GM04503 (cell line): ENCODE measurements at places on chromosomes 13 and 19.

- no peak for DNase-seq
These were observed 70.7 kb upstream of the MYCBP2 start for GRCh38 chr13:77397636-77398035.

GRCh38 chr13:27637289-27637626, 15.6 kb downstream of the POLR1D start:
- no peak for DNase-seq

DNA sequence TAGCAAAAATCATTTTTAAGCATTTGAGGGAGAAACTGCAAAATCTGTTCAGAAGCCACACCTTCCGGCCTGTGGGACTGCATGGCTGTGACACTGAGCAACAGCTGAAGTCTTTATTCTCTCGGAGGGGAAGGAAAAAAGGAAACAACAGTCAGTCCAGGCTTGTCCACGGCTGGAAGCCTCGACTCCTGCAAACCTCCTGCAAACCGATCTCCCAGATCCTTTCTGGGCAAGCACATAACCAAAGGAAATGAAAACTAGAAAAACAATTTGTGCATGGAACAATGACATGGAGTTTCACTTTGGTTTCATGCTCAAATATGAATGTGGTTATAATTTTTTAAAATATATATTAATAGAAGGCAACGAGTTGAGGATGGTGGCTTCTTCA, 1.0 kb downstream of the COL4A1 start:
- no peak for DNase-seq

DNA sequence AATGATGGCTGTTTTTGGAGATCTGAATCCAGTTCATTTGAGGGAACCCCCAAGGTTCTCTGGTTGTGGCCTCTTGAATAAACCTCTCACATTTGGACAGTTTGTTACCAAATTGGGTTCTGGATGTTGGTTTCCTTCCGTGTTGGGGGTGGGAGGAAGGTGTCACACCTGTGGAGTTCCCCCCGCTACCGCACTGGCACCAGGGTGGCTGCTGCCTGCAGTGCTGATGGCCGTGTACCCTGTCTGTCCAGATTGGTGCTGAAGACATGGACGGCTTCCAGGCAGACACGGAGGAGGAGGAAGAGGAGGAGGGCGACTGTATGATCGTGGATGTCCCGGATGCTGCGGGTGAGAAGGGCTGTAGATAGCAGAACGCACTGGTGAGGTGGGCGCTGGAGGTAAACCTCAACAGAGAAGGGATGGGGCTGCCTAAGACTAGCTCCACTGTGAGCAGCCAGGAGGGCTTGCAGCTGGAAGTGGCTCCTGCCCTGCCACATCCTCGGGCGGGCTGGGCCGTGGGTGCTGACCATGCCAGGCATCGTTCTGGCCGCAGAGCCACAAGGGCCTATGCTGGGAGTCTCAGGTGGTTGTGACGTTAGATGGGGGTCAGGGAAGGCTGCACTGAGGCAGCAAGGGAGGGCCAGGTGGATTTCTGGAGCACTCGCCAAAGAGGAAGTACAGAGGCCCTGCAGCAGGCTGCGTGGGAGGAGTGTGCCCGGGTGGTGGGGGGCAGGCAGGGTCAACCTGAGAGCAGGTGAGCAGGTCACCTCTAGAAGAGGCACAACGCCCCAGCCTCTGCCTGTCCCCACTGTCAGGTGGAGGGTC, 15.4 kb downstream of the UBXN6 start:
- no peak for DNase-seq

GRCh38 chr19:14015524-14016035, 9.5 kb upstream of the RFX1 start:
- no peak for DNase-seq

DNA sequence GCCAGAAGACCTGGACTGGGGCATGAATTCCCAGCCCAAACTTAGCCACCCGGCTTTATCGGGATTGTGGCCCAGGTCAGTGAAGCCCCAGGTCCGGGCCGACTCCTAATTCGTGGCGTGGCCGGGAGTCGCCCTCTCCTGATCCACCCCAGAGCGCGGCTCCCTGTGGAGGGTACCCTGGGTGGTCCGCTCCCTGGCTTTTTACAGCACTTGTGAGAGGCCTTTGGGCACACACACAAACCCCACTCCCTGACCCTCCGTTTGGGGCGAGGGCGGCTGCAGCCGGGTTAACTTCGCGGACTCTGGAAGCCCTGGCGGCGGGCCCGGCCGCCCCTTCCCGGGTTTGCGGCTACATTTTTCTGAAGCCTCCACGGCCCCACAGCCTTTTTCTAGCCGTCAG, 56.4 kb downstream of the ZNF568 start:
- DNase-seq: no peak

DNA sequence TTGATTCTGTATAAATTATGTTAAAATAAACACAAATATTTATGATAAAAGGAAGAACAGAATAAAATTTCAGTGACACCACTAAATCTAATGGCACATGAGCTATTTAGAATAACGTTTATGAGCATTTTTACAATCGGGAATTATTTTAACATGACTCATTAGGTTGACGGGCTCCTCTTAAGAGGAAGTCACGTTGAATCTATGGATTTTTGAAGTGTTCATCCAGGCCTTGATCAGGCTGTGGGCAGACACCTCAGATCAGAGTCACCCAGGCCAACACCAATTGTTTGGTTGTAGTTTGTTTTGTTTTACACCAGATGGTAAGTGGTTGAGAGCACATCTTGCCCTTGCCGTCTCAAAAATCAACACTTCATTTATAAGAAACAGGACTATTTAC, 257.8 kb downstream of the FOXO1 start:
- no peak for DNase-seq

DNA sequence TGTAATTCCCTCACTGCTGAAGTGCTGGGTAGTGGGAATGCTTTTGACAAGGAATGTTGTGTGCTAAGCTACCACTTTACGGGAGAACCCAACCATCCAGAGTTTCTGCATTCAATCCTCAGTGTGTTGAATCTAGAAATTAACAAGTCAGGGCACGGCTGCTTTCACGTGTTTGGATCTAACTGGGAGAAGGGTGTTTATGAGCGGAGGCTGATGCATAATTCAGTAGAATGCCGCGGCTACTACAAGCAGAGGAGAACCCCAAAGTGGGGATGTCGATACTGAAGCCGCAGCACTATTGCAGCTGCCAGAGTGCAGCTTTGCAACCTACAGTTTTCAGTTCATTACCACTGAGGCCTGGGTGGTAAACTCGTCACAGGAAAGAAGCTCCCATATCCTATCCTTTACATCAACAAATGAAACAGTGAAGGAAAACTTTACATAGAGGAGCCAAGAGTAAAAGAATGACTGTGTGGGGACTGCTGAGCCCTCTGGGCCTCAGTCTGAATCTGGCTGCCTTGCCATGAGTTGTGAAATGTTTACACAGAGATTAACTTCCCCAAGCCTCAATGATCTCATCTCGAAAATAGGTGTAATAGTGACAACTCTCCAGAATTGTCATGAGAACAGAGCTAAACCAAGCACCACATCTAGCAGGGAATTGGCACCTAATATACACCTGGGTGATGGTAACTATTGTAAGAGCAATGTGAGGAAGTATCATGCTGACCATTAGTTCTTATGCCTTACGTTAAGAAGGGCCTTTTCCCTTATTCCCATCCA, 531.7 kb downstream of the MYO16 start:
- no peak for DNase-seq

- DNase-seq: no peak
These were observed 6.2 kb downstream of the PHLDB3 start for GRCh38 chr19:43498233-43498842.

GRCh38 chr13:57787058-57787791, 155.7 kb downstream of the PCDH17 start:
- DNase-seq: no peak

- no peak for DNase-seq
These were observed 9.1 kb downstream of the SSBP4 start for GRCh38 chr19:18428173-18428786.

DNA sequence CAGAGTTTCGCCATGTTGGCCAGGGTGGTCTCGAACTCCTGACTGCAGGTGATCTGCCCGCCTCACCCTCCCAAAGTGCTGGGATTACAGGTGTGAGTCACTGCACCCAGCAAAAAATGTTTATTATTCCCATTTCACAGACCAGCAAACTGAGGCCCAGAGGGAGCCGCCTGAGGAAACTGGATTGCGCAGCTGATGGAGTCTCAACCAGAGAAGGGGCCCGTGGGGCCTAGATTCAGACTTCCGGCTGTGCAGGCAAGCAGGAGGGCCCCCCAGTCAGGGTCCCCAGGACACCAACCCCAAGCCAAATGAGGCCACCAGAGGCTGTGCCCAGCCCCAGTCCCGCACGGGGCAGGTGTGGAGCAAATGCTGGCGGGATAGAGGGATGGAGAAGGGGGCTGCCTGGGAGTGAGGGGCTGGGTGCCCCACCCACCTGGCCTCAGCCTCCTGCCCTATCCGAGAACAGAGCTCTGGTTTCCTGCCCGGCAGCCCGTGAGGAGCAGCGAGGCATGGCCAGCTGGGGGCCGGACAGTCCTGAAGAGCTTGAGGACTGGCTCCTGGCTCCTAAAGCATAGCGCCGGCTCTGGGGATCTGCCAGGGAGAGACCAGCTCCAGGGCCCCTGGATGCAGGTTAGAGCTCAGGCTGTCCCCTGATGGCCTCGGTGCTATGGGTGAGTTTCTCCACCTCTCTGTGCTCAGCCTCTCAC, 22.0 kb downstream of the MISP start:
- DNase-seq: no peak

GRCh38 chr19:34506026-34506370, 24.4 kb downstream of the WTIP start:
- DNase-seq: no peak

DNA sequence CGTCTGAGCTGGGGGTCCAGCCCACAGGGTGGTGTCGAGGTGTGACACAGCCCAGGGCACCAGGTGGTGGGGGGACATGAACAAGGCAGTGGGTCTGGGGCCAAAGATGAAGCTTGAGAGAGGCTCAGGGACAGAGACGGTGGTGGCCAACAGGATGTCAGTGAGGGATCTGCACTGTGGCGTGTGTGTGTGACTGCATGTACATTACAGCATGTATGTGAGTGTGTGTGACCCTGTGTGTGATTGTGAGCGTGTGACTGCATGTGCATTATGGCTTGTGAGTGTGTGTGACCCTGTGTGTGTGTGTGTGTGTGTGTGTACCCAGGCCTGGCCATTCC, 1.6 kb downstream of the ADAMTS10 start:
- DNase-seq: no peak

DNA sequence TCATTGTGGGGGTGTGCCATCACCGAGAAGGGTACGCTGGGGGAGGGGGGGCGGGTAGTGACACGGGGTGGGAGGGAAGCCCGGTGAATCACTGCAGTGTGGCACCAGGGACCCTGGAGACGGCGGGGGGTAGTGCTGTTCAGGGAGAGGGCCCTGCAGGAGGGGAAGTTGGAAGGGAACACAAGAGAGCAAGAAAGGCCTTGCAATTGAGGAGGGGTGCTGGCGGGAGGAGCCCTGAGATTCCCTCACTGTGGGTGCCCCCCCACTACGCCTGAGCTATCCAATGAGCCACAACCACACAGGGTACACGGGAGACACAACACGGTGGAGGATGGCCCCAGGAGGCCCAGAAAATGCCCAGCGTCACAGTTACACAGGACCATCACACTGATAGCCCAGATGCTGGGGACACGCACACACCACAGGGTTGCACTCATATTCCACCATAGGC, 516 bp upstream of the ATP1A3 start:
- DNase-seq: no peak

DNA sequence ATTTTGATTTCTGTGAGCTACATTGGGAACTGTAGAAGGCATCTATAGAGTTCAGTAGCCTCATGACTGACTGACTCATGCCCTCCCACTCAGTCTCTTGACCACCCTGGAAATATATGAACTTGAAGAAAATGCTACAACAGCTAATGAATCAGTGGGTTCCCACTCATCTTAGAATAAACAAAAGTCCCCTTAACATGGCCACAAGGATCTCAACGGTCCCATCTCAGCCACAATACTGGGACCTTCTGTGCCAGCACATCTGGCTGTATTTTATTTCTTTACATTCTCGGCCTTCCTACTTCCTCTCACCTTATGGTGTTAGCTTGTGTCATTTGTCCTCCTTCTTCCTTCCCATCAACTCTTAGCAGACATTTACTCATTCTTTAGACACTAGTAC, 619.8 kb downstream of the DCT start:
- no peak for DNase-seq

GRCh38 chr13:100875392-100876043, 200.9 kb upstream of the TMTC4 start:
- peak; percentile 69 for DNase-seq

DNA sequence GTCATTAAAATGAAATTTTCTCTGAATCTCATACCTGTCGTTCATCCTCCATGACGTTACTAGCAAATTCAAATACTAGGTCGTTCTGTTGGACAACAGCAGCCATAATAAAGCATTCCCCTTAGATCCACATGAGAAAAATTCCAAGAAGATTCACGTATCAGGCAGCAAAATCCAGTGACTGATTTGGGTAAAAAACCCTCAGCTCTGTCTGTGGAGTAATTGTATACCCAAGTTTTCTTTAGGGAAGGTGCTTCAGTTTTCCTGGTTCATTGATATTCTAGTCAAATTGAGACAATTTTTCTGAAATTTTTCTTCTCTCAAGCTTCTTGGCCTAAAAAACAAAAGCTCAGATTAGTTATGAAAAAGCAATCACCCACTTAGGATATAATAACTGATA, 37.2 kb downstream of the ELF1 start:
- no peak for DNase-seq

- DNase-seq: no peak
These were observed 24.0 kb upstream of the TPT1 start for GRCh38 chr13:45364876-45365557.

GRCh38 chr13:39044536-39044935, 6.3 kb downstream of the NHLRC3 start:
- no peak for DNase-seq
